ENCODE measurements at places on chromosomes 2 and 18. TPM values are rescaled to one million over a fixed set of nuclear protein-coding genes. Genes with fewer than 3 reads are reported as not detected.

The WNT10A gene
- not detected for total RNA-seq

The ADD2 gene
- 291 TPM for total RNA-seq

The TCF23 gene
- not detected for total RNA-seq

The SPATA3 gene
- total RNA-seq, result not detected

The ERICH2 gene
- not detected for total RNA-seq

The RESP18 gene
- 0.82 TPM for total RNA-seq

The CCDC74B gene
- 5.7 TPM for total RNA-seq

The OTOS gene
- 0.41 TPM for total RNA-seq

The CABYR gene
- 24.1 TPM for total RNA-seq

GRCh38 chr2:9310377-9310776, 103.8 kb downstream of the ASAP2 start:
- peak; percentile 46 for DNase-seq

GRCh38 chr2:73933194-73933593, 6.5 kb downstream of the DGUOK start:
- no peak for DNase-seq

DNA sequence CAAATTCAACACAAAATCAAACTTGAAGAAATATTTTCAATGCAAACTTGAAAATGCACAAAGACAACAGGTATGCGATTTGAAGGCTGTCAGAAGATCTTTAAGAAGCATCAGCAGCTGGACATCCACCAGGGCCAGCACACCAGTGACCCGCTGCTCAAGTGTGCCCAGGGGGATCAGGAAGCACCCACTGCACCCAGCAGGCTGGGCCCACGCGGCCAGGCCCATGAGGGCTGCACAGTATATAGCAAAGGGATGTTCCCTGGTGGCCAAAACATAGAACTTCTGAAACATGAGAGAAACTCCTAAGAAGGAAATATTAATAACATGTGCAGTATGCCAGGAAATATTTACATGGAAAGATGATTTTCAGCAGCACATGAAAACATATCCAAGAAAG, 25.0 kb downstream of the WDFY1 start:
- DNase-seq, result no peak

GRCh38 chr2:24054366-24055010, 4.9 kb downstream of the FKBP1B start:
- no peak for DNase-seq

GRCh38 chr2:41992056-41992642, 55.7 kb upstream of the PKDCC start:
- DNase-seq, result no peak

DNA sequence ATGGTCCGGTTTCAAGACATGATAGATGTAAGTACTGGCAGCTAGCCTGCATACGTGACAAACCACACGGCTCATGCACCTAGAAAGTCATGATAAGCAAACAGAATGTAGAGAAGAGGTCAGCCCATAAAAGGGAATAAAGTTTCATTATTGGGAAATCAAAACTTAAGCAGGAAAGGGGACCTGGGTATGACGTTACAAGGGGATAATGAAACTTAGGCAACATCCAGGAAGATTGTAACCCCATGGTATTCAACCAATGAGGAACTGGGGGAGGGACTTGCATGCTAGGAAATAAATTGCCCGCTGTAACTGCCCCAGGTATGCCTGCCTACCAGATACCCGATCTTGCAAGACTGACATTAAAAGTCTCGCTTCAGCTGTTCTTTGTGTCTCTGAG, 1679.0 kb downstream of the SUCLG1 start:
- no peak for DNase-seq

DNA sequence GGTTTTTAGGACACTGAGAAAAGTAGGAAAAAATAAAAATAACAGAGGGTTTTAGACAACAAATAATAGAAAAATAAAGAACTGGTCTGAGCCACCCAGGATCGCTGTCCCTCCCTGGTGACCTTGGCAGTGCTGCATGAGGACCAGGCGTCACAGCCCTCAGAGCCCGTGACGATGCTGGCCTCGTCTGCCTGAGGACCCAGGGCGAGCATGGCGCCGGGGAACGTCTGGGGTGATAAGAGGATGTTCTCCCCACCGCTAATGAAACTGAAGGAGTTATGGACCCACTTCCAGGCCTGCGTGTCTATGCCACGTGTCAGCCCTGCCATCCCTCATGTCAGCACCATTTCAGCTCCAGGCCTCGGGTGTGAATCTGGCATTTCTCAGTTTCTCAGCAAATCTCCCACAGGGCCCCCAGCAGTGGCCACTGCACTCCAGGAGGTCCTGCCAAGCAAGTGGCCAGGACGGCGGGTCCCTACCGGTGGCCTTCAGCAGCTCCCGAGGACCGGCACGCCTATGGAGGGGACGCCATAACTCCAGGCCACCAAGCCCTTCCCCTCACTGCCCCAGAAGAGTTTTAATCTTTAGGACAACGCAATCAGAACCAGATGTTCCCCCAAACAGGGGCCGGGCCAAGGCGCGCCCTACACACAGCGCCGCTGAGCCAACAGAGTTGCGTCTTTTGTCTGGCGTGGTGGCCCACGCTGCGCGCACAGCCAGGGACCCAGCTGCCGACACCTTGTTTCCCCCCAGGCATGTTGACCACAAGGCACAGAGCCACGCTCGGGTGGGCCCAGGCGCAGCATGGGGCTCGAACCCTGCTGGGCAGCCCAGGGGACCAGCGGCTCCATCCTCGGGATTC, 179.7 kb downstream of the TWIST2 start:
- DNase-seq, result no peak

- no peak for DNase-seq
Observed at GRCh38 chr2:239370403-239370802, 30.4 kb downstream of the HDAC4 start.

GRCh38 chr2:239436669-239437335, 36.0 kb upstream of the HDAC4 start:
- no peak for DNase-seq

DNA sequence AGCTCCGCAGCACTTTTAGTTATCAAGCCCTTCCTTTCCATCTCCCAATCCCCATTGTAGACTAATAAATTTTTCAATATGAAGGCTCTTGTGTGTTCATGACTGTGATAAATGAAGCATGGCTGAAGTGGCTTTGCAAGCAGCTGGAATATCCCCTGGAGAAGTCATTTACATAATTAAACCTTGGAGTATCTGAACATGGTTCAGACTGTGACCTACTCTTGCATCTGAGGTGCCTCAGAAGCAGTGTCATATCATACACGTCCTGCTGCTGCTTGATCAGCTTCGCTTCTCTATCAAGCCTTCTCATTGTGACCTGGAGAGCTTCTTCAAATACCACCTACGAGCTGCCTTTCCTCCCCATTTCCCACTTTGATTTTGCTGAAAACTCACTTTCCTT, 48.4 kb upstream of the ZNF397 start:
- no peak for DNase-seq

DNA sequence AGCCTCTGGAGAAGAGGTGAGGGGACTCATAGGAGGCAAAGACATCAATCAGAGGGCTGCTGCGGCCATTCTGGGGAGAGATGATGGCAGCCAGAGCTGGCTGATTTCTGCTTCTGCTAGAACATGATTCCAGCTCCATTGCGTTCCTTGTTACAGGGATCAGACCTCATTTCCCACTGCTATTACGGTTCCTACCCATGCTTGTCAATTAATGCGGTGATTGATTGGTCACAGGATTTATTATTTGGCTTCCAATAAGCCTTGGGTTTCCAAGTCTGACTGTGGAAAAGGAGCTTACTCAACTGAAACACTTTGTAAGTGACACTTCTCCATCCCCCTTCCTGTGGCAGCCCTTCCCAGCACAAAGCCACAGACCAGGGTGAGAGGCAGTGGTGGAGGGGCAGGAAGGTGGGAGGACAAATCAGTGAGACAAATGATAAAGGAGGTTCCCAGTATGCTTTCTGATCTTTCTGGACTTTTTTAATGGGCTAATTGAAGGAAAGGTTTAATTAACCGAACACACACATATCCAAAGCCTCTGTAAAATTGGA, 26.8 kb upstream of the CTLA4 start:
- DNase-seq, result no peak

GRCh38 chr2:20588918-20589871, 61.7 kb downstream of the HS1BP3 start:
- DNase-seq, result no peak

- no peak for DNase-seq
Observed at GRCh38 chr2:229869226-229869625, 52.6 kb downstream of the TRIP12 start.

DNA sequence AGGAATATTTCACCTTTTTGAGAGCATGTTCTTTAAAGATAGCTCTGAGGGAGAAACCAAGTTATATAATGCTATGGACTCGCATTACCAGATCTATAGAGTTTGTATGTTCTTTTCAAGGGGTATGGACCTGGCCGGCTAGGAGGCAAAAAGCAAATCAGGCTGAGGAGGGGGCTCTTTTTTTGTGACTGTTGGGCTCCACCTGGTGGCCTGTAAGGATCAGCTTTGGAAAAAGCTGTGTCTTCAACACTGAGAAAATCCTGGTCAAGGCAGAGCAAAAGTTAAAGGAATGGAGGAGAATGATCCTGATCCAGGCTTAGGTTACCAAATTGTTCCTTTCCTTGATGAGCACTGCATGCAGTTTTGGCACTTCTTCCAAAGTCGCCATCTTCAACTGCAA, 180.5 kb downstream of the DIS3L2 start:
- DNase-seq, result no peak

- no peak for DNase-seq
Observed at GRCh38 chr18:8899000-8899399, 193.6 kb downstream of the MTCL1 start.

DNA sequence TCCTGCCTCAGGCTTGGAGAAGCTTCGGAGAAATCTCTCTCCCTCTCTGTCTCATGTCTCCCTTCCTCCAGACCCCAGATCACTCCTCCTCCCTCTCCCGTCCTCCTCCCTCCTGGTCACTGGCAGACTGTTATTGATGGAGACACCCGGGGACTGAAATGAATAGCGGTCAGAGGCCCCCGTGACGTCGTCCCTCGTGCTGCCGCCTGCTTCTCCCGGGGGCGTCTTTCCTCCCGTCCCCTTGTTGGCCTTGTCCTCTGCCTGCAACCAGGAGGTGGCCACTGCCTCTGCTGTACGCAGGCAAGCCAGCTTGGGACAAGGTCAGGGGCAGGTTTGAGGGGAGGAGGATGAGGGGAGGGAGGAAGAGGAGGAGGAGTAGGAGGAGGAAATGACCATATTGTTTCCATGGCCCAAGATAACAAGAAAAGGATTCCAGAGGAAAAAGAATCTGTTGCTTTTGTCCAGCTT, 78.2 kb downstream of the CELF4 start:
- DNase-seq, result no peak

DNA sequence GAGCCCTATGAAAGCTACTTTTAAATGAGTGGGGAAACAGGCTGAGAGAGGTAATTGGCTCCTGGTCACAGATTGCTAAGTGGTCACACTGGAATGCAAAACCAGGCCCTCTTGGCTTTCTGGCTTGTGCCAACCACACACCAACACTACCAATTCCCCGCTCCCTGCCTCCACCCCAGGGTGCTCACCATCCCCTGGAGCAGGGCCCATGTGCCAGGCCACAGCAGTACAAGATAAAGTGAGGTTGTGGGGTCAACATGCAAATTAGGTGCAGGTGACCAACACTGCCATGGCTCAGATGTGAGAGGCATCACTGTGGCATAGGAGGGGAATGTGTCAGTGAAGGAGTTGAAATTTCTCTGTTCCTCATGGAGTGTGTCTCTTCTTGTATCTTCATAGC, 312.5 kb downstream of the MYCN start:
- DNase-seq, result no peak

GRCh38 chr18:37270038-37270665, 295.4 kb downstream of the CELF4 start:
- DNase-seq, result no peak

- no peak for DNase-seq
Observed at GRCh38 chr2:72006188-72006736, 141.4 kb downstream of the CYP26B1 start.

DNA sequence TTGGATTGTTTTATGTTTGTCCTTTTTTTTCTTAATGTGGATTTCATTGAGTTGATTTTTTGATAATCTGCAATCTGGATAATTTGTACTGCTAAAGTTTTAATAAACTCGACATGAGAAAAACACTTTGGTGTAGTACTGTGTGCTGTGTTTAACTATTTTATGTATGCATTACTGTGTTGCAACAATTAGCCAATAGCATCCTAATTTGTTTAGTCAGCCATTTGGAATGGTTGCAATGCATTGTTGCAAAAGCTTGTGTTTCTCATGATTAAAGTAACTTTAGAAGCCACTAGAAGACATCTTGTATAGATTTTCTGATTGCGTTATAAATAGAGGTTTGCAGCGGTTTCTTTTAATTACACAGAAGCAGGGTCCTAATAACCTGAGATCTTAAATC, 53.5 kb downstream of the PPIG start:
- DNase-seq, result no peak

DNA sequence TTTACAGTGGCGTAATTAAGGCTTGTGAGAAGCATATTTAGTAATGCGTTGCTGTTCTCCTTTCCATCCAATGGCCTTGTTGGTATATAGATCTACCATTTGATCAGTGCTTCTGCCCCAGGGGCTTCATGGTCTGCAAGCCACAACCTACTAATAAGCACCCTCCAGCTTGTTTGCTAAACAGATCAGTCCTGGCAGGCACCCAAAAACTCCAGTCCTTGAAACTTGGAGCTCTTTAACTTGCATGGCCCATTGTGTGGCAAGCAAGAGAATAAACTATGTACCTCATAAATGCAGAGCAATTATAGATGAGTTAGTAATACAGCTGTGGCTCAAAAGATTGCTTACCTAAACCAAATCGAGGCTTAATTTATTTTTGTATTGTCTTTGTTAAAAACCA, 158.5 kb downstream of the FTCDNL1 start:
- DNase-seq, result no peak

DNA sequence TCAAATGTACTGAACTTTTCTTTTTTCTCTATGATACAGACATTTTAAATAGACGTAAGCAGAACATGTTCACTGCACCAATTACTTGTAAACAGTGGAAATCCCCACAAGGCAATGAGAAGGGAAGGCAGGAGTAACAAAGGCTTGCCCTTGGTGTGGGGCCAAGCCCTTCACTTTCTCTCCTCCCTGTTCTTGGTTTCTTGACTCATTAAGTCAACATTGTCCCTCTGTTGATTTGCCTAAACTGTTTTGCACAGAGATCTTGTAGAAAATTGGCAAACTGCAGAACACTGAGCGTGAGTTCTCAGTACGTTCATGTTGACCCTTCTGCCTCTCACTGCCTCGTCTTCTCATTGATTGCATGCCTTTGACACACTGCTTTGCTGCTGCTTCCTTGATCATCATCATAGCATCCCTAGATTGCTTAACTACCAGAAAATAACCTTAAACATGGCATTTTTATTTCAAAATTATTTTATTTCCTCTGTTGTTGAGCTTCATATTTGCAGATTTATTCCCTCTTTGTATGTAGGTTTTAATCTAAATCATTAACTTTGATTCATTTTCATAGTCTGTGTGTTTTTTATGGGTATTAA, 257.7 kb downstream of the PTGR3 start:
- DNase-seq, result peak; percentile 7

Measured in frontal cortex (tissue), 4 donors.